ENCODE measurements at places on chromosomes 1 and 21.

DNA sequence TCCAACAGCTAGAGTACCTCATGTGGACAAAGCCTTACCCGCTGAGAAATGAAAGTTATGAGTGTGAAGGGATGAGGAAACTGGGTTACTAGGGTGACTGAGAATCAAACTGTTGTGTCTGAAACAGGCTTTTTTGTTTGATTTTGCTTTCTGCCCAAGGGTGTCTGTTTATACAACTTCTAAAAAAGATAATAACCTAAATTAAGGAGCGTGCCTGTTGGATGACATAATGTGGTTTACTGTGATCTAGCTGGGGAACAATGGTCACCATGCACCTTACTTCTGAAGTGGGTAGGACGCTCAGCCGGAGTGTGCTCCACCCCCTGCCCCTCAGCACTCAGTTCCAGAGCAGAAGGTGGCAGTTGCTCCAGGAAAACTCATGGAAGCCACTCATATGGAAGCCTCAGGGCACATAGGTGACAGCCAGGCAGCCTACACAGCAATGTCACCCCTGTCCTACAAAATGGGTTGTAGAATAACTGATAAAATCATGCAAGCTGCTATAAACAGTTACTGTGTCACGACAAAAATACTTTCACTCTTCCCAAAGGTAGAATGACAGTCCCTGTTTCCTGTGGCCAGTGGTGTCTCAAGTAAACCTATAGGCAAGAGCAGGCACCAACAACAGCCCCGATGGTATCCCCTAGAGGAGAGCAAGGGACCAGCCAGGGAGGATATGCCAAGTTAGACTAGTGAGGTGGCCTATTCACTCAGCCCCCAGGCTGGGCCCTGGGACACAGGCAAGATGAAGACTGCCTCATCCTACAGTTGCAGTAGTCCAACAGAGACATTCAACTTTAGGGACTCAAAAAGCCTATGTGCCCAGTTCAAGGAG is 29.3 kb downstream of the SIPA1L2 start:
- DNase-seq = no peak

- DNase-seq = peak; percentile 23
Observed at GRCh38 chr1:26994020-26994786, 711 bp downstream of the TRNP1 start.

GRCh38 chr1:29655145-29655544 is 418.8 kb downstream of the PTPRU start:
- DNase-seq = no peak

DNA sequence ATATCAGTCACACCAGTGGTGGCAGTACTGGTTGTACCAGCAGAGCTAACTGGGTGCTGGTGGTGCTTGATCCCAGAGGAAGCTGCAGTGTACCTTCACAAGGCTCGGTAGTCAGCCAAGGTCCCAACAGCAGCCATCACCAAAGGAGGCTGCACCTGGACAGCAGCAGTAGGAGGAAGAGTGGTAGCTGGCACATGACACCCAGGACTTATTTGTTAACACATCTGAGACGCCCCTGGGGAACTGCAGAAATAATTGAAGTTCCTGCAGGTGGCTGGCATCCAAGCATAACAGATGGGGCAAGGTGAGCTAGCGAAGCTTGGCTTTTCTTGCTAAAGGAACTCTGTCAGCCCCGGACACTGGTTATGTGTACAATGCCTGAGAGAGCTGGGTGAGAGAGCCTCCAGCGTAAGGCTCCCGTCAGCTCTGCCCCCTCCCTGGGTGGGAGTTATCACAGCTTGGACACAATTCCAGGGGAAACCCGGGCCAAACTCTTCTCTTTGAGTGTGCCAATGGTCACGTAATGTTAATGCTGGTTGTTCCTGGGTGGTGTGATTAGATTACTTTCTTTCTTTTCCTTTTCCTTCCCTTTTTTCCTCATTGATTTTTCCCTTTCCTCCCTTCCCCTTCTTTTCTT is 29.1 kb upstream of the PARP1 start:
- peak; percentile 43 for DNase-seq

DNA sequence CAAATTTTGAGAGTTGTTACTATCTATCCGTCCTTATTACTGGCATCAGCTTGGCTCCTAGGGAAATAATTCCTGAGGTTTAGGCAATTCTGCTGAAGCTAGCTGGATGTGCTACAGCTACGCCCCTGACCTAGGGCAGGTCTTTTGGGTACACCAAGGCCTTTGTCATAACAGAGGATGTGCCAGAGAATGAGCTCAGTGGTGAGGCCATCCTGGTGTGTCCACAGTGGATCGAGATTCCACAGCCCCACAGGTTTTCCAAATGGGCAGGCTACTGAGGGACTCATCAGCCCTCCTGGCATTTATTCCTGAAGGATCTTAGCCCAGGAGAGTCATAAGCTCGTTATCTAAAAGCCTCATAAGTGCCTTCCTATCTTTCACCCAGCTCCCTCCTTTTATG is 475.2 kb upstream of the USP24 start:
- DNase-seq = no peak

- no peak for DNase-seq
Observed at GRCh38 chr1:1387098-1388077, 11.7 kb downstream of the CCNL2 start.

DNA sequence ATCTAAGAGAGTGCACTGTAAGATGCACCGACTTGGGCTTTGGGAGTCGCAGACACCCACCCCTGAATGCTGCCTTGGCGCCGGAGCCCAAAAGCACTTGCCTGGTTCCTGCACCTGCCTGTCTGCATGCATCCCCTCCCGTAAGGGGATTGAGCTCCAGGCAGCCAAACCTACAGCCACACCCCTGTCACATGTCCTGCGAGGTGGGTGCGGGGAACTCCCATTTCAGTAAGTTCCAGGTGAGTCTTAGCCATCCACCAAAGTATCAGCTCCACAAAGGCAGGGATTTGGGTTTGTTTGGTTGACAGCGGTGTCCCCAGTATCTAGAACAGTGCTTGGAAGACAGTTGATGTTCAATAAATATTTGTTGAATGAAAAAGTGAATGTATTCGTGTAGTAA is 31.5 kb upstream of the MAP10 start:
- DNase-seq = no peak

GRCh38 chr1:187928288-187928687 is 1099.5 kb downstream of the PLA2G4A start:
- DNase-seq = no peak

DNA sequence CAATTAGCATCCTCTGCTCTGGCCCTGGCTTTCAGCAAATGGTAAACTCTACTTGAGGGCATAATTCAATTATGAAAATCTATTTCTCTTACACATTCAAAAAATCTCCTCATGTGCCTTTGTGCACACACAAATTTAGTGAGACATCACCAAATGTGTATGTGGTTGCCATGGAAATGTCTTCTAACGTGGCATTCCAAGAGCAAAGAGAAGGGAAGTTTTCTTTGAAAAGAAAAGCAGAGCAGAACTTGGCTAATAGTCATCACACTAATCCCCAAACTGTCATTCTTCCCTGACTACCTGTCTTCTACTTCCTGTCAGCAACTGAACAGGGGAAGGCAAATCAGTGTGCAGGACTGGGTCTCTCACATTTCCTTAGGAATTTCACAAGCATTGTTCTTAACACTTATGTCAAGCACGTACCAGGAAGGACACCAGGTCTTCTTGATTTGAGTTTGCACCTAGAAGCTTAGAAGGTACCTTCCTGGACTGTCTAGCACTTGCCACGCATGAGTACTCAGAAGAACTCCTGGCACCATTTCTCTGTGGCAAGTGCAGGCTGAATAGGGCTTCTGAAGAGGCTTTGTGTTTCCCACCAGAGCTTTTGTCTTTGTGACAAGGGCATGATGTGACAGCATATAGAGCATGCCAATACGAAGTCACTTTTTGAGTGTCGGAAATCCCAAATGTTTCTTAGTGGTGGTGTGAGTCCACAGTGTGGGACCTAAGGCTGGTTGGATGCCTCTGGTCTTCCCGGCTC is 32.3 kb downstream of the MAN1C1 start:
- no peak for DNase-seq

DNA sequence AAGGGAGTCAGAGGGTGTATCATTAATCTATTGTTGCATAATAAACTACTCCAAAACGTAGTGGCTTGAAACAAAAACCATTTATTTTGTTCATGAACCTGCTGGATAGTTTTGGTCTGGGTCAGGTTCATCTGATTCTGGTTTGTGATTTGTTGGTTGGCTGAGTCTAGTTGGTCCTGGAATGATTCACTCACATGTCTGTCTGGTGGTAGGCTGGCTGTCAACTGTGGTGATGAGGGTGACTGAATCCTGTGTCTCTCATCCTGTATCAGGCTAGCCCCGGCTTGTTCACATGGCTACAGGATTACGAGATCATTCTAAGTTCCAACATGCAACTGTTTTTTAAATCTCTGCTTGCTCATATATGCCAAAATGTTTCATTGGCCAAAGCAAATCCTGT is 22.5 kb upstream of the SIKE1 start:
- DNase-seq = no peak

DNA sequence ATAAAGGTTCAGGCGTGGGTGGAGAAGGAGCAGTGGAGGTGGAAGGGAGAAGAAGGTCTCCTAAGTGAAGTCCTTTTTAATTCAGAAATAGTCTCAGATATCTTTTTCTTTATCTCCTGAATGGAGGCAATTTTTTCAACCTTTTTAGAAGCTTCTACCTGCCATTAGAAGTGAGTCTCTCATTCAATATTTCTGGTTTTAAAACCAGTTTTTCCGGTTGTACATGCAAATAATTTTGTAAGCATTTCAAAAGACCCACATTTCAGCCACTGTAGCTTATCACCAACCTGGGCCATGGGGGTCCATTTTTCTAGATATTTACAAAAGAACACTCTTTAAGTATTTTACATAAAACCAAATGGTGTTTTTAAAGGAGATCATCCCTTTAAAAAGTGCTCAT is 1280.2 kb downstream of the NCAM2 start:
- no peak for DNase-seq

- DNase-seq = no peak
Observed at GRCh38 chr1:94807742-94808491, 12.2 kb upstream of the SLC44A3 start.

DNA sequence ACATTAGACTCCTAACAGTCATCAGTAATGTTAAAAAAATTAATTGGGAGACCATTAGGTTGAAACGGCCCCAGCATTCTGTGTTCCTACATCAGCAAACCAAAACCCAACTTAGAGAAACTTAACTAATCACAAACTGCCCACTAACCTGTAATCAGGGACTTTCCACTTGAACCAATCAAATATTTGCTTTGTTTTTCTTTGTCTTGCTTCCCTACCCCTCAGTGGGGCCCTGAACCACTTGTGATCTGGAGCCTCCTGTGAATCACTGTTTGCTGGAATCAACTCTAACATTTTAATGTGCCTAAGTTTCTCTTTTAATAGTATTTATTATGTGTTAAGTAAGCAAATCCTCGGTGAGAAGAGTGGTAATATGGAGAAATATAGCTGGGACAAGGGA is 64.0 kb downstream of the ABCA4 start:
- DNase-seq = no peak

- no peak for DNase-seq
Observed at GRCh38 chr21:38293765-38294164, 37.0 kb downstream of the KCNJ15 start.

GRCh38 chr1:45686015-45686287 is 382 bp downstream of the GPBP1L1 start:
- peak; percentile 52 for DNase-seq
